Left ventricle myocardium inferior (tissue), 1 donor: ENCODE measurements at places on chromosomes 3 and 15.

DNA sequence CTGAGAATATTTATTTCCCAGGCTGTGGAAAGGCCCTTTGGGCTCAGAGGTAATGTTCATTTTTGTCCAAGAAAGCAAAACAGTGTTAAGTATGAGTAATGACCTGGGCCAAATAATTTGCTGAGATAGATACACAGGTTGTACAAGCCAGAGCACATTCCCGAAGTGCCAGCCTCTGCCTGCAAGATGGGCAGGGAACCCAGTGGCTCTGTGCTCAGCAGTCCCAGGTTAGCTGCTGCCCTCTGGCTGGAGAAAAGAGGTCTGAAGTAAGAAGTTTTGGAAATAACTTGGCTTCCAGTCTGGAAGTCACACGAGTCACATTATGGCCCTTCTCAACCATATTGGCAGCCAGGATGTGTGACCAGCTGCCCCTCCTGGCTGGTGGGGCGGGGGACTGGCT is 20.2 kb downstream of the MYZAP start:
- DNase-seq, result no peak

GRCh38 chr15:82805994-82806406 is at the start of gene FSD2:
FSD2 (minus strand) TSS chr15:82806069; CDS start chr15:82787390, 18,679 bp downstream.
- peak; percentile 51 for DNase-seq

GRCh38 chr3:175186511-175186910 is 327.4 kb downstream of the NAALADL2 start:
- DNase-seq, result no peak

- no peak for DNase-seq
Measured at GRCh38 chr3:119538772-119539171, 20.6 kb downstream of the CD80 start.

DNA sequence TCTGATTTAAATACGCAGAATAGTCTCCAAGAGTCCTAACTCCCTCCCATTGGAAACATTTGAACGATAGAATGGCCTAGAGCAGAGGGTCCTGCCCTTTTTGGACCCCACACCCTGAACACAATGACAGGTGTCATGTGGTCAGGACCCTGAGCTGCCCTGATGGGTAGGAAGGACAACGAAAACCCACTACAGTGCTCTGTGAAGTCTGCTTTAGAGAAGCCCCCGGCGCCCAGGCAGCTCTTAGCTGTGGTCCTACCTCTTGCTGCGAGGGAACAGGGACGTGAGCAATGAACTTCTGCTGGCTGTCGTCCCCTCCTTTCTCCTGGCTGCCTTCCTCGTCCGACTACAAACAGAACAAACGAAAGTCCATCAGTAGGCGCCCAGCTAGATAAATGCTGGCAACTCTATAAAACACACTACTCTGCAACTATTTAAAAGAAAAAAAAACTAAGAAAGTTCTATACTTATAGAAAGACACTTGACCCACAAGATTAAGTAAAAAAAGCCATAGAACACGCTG is 8.7 kb upstream of the RAB43 start:
- no peak for DNase-seq

- peak; percentile 28 for DNase-seq
Measured at GRCh38 chr3:98788651-98789050, 25.5 kb downstream of the ST3GAL6 start.

GRCh38 chr3:12196684-12197083 is 38.0 kb upstream of the TIMP4 start:
- no peak for DNase-seq

DNA sequence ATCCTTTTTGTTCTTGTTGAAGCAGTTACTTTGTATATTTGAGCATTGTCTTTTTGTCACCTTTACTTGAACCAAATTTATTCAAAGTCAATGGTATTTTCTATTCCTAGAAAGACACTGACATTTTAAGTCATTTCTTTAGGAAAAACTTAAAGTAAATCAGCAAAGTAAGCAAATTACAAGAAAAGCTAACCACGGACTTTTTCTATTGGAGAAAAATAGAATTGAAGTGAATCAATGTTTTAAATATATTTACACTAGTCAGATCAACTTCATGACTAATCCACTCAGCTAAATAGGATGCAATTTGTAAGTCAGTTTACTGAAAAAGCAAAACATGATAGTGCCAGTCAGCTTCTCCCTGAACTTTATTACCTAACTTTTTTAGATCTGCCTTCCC is 733.8 kb upstream of the ALCAM start:
- no peak for DNase-seq

DNA sequence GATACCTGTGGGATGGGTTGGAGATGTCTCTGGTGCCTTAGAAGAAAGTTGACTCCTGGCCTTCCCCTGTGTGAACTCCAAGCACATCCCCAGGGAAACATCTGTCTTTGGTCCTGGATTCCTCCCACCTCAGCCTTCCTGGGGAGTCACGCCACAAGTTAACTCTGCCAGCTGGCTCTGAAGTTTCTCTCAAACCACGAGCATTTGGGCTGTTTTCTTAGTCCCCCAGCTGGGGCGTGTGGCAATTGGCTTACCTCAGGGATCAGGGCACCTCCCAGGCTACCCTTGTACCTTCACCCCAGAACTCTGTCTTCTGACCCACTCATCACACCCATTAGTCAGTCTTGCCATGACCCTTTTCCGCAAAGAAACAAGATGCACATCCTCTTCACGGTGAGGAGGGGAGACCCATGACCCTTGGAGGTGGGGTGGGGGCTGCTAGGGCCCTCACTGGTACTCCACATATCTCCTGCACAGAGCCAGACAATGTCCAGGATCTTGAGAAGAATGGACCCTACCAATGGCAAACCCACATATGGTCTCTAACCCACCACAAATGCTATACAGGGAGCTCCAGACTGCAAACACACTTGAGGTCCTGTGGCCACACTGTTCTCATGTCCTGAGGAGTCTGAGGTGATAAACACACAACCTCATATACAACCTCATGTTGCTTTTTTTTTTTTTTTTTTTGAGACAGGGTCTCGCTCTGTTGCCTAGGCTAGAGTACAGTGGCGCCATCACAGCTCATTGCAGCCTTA is 3.9 kb downstream of the NEIL1 start:
- DNase-seq, result no peak

DNA sequence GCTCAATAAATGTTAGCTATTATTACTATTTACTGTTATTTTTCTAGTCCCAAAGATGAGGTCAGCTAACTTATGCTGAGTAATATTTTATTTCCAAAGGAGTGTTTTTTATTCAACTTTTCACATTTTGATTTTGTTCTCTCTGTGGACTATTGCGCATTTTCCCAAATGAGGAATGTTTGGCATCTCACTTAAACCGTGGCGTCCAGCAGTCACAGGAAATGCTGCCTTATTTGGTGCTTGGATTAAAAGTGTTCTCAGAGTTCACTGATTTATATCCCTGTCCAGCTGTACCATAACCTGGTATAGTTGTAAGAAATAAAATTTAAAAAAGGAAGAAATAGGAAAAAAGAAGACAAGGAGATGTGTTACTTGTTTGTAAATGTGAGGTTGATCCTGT is 166.8 kb downstream of the THSD4 start:
- no peak for DNase-seq

GRCh38 chr3:71305231-71306206 is 278.0 kb downstream of the FOXP1 start:
- peak; percentile 18 for DNase-seq

GRCh38 chr3:10093678-10094077 is 14.4 kb downstream of the FANCD2OS start:
- DNase-seq, result no peak

- no peak for DNase-seq
Measured at GRCh38 chr3:17932136-17932771, 189.8 kb upstream of the TBC1D5 start.

DNA sequence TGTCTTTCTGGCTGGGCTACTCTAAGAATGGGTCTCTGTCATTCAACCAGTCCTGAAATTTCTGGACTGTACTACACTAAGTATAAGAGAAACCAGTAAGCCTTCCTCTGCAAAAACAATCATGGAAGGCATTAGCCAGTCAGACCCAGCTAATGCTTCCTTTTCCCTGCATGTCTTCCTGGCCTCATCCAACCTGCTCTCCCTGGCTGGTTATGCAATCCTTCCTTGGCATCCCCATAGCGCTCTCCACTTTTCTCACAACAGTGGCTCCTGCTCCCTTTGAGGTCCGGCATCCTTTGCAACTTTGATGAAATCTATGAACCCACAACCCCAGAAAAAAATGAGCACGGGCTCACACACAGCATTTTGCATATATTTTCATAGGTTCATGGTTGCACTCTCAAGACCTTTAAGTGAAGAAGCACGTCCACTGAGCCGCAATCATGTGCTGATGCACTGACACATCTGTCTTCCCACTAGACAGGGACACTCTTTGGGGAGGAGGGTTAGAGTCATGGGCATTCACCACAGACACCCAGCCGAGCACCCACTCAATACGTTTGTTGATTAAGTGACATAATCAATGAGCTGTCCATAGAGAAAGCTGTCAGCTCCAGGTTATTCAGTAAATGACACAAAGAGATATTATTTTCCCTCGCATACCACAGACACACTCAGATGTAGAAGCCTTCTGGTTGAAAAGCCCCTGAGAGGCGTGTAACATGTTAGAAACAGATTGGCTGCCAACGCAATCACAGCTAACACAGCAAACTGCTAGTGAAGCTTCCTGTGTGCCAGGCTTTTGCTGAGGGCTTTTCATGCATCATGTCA is 66.7 kb downstream of the PLD1 start:
- DNase-seq, result no peak

GRCh38 chr15:23372284-23372683 is 17.7 kb downstream of the GOLGA8S start:
- no peak for DNase-seq

DNA sequence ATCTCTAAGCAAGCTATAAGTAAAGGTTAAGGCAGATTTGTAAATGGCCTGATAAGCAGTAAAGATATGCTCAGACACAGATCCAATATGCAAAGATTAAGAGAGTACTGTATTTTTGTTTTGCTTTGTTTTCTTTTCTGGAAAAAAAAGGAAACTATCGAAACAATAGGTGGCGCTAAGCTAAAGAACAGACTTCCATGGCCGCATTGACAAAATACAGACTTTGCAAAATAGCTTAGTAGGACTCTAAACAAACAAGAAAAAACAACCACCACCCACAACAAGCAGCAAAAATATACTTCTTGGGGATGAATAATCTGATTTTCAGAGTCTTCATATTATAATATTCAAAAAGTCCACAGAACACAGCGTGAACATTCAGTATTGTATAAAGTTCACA is 758.4 kb upstream of the ROBO1 start:
- DNase-seq, result no peak

DNA sequence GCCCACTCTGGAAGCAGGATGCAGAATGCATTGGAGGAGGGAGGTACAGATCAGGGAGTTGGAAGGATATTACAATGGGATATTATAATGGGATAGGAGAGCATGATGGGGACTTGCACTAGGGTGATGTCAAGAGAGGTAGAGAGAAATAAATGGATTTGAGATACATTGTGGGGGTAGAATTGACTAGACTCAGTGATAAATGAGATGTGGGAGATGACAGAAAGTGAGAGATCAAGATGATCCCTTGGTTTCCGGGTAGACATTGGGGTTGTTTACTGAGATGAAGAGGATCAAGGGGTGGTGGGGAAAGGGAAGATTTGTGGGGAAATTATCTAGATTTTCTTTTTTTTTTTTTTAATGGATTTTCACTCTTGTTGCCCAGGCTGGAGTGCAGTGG is 42.7 kb downstream of the BFSP2 start:
- DNase-seq, result no peak

- DNase-seq, result no peak
Measured at GRCh38 chr3:146067048-146067447, 93.9 kb downstream of the PLOD2 start.

GRCh38 chr15:46856839-46857502 is 860.3 kb upstream of the SEMA6D start:
- no peak for DNase-seq

- DNase-seq, result peak; percentile 55
Measured at GRCh38 chr3:50170689-50171088, 15.6 kb downstream of the SEMA3F start.

DNA sequence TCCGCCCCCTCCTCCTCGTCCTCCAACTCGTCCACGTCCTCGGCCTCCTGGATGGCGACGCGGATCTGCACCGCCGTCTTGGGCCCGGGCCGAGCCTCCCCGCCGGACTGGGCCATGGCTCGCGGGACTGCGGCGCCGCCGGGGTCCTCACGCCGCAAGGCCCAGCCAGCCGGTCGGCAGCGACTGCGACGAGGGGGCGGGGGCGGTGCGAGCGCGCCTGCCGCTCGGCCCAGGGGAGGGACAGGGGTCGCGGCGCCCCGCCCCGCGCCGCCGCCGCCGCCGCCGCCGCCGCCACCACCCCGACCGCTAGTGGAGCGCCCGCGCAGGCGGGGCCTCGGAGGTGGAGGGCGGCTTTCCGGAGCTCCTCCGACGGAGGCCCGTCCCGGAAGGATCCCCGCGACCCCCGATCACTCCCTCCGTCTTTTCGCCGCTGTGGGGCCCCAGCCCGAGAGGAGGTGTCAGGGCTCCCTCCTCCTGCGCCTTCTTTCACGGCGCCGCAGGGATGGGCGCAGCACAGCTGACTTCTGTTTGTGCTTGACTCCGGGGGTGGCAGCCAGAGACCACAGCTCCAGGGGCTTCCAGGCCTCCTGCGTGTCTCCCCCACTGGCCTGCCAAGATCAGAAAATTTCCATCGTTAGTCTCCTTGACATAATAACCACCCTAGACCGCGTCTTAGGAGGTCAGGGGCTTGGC is at the start of gene LARP6:
TSS of gene LARP6 (minus strand) at position 185 of the 693 bp plus-strand sequence. CDS start at position 116, 69 bp downstream.
- DNase-seq, result peak; percentile 76

DNA sequence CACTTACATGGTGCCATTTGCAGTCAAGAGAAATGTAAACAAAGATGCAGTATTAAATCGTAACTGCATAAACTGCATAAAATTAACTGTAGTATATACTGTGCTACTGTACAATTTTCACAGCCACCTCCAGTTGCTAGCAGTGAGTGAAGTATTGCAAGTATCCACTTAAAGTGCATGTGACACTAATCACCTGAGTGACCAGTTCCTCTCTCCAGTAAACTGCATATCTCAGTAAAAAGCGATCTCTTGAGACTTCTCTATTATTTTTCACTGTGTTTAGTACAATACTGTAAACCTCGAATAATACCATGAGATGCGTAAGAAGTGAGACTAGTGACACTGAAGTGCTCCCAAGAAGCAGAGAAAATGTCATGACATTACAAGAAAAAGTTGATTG is 111.7 kb upstream of the PLXND1 start:
- DNase-seq, result no peak

DNA sequence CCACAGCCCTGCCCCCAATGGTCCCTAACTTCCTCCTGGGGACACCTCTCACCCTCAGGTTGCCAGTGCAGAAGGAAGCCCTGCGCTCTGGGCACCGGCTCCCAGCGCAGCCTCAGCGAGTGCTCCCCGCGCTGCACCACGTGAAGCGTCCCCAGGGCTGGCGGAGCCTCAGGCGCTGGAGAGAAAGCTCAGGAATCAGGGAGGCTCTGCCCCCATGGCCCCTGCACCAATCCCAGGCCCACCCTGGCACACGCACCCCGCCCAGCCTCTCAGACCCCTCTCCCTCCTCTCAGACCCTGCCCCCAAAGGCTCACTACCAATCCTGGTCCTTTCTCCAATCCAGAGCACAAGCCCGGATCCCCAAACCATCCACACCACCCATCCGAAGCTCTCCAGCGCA is 6.9 kb downstream of the COL7A1 start:
- no peak for DNase-seq

DNA sequence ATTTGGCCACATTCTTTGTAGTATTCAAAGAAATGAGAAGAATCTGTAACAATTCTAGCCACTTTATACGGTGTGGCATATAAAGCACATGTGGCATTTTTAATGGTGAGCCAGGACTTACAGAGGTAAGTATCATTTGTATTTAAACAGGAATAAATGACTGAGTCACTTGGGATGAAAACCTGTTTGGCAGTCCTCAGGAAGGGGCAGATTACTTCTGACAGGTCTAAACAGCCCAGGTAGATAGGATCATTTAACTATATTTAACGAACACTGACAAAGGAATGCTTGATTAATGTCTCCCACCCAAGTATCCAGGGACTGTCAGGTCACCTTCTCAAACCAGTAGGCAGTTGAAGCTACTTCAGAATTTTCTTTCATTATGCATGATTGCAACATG is 241.5 kb upstream of the SATB1 start:
- DNase-seq, result no peak
